ENCODE measurements at places on chromosomes 2 and 18. TPM values are rescaled to one million over a fixed set of nuclear protein-coding genes. Genes with fewer than 3 reads are reported as not detected.

Gene GNLY
- total RNA-seq, result 8.5 TPM

Gene HOXD13
- total RNA-seq, result not detected

Gene ZNF521
- total RNA-seq, result 17.2 TPM

Gene OTOF
- not detected for total RNA-seq

Gene FHL2
- 77.6 TPM for total RNA-seq

Gene NCL
- 210 TPM for total RNA-seq

Gene LBX2
- total RNA-seq, result 0.54 TPM

Gene FABP1
- not detected for total RNA-seq

Gene ZNF2
- total RNA-seq, result 2.0 TPM

Gene MYO1B
- 79.4 TPM for total RNA-seq

Gene SLC16A14
- total RNA-seq, result 0.54 TPM

Gene BMP10
- not detected for total RNA-seq

Gene KCNIP3
- 12.5 TPM for total RNA-seq

Gene HAUS1
- 21.3 TPM for total RNA-seq

Gene CLEC4F
- total RNA-seq, result not detected

Gene ACMSD
- not detected for total RNA-seq

Gene CCL20
- total RNA-seq, result not detected

Gene KIAA2012
- not detected for total RNA-seq

Gene SDC1
- total RNA-seq, result 9.6 TPM

Gene PIAS2
- total RNA-seq, result 38.2 TPM

Gene VIL1
- 3.6 TPM for total RNA-seq

Gene SH3RF3
- 61.7 TPM for total RNA-seq

Gene ANKRD30BL
- not detected for total RNA-seq

Gene GPR35
- 5.8 TPM for total RNA-seq

Gene SULT1C4
- total RNA-seq, result 2.8 TPM

Gene MEP1B
- total RNA-seq, result not detected

Gene C2orf81
- 1.7 TPM for total RNA-seq

Gene INSIG2
- 25.0 TPM for total RNA-seq

Gene SCN7A
- total RNA-seq, result 3.0 TPM

Gene RND3
- total RNA-seq, result 27.9 TPM

Gene UGT1A4
- total RNA-seq, result not detected

Gene PLEKHH2
- 23.3 TPM for total RNA-seq

Gene DES
- 302 TPM for total RNA-seq

Gene ZC3H6
- 6.9 TPM for total RNA-seq

Gene SERPINB10
- total RNA-seq, result not detected

Gene HOXD8
- total RNA-seq, result 3.9 TPM

Gene NEURL3
- total RNA-seq, result not detected

Gene RUFY4
- total RNA-seq, result 0.68 TPM
